ENCODE measurements at places on chromosomes 1 and 21. TPM values are rescaled to one million over a fixed set of nuclear protein-coding genes. Genes with fewer than 3 reads are reported as not detected.

The AMPD1 gene
- polyA plus RNA-seq = not detected

The RCC1 gene
- polyA plus RNA-seq = 20.4 TPM

The U2AF1 gene
- 48.2 TPM for polyA plus RNA-seq

The HTR6 gene
- not detected for polyA plus RNA-seq

The MIXL1 gene
- polyA plus RNA-seq = 0.05 TPM

The BEST4 gene
- polyA plus RNA-seq = 0.30 TPM

DNA sequence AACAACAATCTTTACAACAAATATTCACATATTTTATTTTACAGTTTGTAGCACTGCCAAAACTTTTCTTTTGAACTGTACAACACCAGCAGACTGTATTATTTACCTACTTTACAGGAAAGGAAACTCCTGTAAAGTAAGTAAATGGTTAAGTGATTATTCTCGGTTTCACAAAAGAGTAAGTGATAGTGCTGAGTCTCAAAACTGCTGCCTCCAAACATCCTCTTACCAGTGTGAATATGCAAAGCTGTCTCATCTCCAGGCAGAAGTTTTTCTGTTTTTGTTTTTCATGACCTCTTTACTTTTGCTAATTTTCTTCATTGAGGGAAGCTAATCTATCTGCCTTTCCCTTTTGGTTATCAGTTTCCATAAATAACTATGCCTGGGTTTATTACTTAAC lies 286.7 kb downstream of the SRGAP2C start:
- no peak for DNase-seq

GRCh38 chr1:9058465-9058864 lies 11.0 kb downstream of the SLC2A5 start:
- no peak for DNase-seq

- DNase-seq = no peak
Measured at GRCh38 chr1:10045480-10046355, 13.0 kb downstream of the UBE4B start.

DNA sequence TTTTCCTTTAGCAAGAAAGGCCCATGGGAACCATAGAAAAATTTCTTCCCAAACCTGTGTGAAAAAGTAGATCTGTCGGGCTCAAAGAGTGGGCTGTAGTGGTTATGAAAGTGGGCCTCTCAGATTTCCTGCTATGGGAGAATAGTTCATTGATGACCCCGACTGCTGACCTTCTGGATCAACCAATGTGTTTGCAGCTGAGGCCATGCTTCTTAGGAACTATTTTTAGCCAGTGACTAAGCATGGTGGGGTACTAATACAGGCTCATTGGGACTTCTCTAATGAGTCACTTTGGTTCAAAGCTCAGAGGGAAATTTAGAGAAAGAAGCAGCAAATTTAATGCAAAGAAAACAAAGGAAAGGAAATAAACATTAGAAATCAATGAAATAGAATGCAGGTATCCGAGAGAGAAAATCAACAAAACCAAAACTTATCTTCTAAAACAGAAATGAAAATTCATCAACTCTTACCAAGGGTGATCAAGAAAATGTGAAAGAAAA lies 12.6 kb upstream of the PSMA5 start:
- no peak for DNase-seq

- no peak for DNase-seq
Measured at GRCh38 chr1:40640314-40641076, 25.0 kb downstream of the RIMS3 start.

DNA sequence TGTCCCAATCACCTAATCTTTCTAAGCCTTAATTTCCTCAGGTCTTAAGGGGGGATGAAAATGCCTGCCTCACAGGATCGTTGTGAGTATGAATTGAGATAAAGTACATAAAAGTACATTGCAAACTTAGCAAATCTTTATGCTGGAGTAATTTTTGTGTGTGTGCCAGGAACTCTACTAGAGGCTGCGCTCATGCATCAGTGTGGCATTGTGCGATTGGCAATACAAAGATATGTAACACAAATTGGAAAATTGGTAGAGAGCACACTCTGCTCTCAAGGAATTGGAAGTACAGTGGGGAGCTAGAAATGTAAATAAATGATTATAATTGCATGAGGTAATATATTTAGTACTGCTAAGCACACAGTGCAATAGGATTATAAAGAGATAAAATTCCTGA lies 398.3 kb downstream of the DUSP10 start:
- no peak for DNase-seq

DNA sequence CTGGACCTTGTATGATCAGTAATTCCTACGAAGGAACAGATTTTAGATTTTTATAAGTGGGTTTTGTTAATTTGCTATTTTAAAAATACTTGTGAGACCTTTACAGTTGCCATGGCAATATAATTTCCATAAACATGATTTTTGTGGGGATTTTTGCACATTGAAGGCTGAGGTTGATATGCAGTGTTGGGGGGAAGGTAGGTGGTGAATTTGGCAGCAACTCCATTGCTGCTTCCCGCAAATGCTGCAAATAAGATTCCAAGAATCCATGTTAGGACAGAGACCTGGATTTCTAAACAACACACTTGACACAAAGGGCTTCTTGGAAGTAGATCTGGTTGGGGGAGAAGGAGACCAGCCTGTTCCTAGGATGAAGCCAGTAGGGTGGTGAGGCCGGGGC lies 18.2 kb downstream of the STUM start:
- no peak for DNase-seq

GRCh38 chr1:215156232-215156631 lies 73.7 kb downstream of the KCNK2 start:
- no peak for DNase-seq

DNA sequence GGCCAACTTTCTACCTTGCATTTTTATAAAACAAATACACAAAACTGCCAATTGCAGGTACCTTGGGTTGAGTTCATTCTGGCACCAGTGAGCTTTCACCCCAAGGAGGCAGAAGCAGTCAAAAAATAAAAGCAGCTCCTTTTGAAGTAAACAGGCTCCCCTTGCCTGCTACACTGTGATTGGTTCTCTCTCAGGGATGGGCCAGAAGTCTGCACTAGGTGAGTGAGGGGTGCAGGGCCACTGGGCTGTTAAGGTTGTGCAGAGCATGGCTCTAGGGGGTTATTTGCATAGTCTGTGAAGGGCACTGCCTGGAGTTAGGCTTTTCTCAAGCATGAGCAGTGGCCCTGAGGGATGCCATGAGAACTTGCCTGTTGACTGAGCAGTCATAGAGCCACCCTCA lies 39.1 kb downstream of the AKNAD1 start:
- DNase-seq = no peak

- DNase-seq = no peak
Measured at GRCh38 chr21:22711636-22712035, 1713.4 kb downstream of the NCAM2 start.

DNA sequence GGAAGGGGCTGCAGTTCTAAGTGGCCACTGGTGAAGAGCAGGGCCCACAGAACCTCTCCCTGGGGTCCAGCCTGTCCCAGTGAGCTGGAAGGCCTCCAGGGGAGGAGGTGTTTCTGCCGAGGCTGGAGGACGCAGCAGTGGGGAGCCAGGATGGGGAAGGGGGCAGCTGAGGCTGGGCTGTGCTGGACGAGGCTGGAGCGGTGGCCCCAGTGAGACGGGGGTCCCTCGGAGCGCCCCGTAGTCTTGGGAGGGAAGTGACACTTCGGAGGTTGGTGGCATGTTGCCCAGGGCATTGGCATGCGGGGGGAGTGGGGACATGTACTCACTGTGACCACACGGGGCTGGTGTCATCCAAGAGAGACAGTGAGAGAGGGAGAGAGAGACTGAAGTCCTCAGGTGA lies 33.5 kb downstream of the AJAP1 start:
- no peak for DNase-seq

- DNase-seq = no peak
Measured at GRCh38 chr1:236507022-236507700, 16.6 kb upstream of the LGALS8 start.

GRCh38 chr1:176479971-176480370 lies 17.0 kb downstream of the PAPPA2 start:
- DNase-seq = no peak

GRCh38 chr1:224828691-224829090 lies 100.8 kb upstream of the DNAH14 start:
- DNase-seq = no peak

GRCh38 chr1:63817152-63817667 lies 43.4 kb downstream of the ROR1 start:
- peak; percentile 46 for DNase-seq

DNA sequence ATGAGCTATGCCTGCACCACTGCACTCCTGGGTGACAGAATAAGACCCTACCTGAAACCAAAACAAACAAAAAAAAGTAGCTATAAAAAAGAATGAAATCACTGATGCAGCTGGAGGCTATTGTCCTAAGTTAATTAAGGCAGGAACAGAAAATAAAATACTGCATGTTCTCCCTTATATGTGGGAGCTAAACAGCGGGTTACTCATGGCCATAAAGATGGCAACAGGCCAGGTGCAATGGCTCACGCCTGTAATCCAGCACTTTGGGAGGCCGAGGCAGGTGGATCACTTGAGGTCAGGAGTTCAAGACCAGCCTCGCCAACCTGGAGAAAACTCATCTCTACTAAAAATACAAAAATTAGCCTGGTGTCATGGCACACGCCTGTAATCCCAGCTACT lies 152.7 kb downstream of the PIK3R3 start:
- no peak for DNase-seq

DNA sequence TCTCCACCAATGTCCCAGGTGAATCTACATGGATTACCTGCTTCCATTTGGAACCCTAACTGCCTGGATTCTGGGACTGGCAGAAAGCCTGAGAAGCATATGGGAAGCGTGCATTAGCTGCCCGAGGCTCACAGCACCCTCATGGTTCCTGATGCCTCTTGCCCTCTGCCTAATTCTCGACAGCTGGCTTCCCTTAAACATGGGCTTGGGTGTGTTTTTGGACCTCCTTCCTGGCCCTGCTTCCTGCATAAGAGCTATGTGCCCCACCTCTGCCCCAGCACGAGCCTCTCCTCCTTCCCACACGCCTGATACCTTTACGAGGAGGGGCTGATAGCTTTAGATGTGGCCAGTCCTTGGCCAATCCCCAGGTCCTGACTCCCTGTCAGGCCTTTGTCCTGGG lies 152.4 kb upstream of the HMGB4 start:
- DNase-seq = no peak

DNA sequence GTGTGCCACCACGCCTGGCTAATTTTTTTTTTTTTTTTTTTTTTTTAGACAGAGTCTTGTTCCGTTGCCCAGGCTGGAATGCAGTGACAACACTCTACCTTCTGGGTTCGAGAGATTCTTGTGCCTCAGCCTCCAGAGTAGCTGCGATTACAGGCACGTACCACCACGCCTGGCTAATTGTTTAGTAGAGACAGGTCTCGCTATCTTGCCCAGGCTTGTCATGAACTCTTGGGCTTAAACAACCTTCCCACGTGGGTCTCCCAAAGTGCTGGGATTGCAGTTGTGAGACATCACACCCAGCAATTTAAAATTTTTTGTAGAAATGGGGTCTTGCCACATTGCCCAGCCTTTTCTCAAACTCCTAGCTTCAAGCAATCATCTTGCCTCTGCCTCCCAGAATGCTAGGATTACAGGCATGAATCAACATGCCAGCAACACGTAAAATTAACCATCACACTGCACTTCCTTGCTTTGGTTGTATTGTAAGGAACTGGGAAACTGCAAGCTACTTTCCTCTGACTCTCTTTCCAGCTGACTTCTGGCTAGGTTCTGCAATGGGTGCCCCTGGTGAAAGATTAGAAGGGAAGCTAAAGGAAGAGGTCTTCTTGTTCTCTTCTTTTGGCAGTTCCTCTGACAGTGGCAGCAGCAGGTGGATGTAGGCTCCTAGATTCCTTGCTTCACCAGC lies 13.9 kb upstream of the IL6R start:
- DNase-seq = no peak

- DNase-seq = peak; percentile 60
Measured at GRCh38 chr1:214328770-214329469, 48.0 kb downstream of the SMYD2 start.

- no peak for DNase-seq
Measured at GRCh38 chr1:180928331-180929230, 15.9 kb downstream of the KIAA1614 start.

DNA sequence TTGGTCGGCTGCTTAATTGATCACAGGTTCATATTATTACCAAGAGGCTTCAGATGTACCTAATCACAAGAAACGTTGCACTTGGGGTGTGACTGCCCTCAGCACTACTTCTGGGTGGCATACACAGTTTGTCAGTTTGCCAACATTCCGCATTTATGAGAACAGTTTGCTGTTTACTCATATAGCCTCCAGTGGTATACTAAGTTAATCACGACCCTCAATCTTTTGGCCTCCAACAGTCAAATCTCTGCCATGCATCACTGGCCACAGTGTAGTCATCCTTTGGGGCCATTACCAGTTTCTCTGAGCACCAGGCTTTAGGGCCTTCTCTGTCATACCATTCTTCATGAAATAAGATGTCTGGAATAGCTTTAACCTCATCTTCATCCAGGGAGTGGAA lies 62.8 kb upstream of the BCL9 start:
- no peak for DNase-seq

GRCh38 chr1:115620453-115620852 lies 21.3 kb upstream of the VANGL1 start:
- DNase-seq = no peak

- DNase-seq = no peak
Measured at GRCh38 chr1:18282851-18283600, 175.4 kb downstream of the IGSF21 start.

GRCh38 chr1:173914366-173914871 lies 2.7 kb downstream of the SERPINC1 start:
- DNase-seq = no peak

DNA sequence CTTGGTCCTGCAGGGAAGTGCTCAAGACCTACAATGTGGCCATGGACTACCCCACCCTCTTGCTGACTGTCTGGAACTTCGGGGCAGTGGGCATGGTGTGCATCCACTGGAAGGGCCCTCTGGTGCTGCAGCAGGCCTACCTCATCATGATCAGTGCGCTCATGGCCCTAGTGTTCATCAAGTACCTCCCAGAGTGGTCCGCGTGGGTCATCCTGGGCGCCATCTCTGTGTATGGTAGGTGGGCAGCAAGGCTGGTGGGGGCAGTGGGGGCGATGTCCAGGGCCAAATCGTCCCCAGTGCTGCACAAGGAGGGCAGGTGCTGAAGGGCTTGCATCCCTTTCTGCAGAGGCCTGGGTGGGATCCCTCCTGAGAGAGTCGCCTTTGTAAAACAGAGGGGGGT lies 18.4 kb downstream of the PSEN2 start:
- DNase-seq = no peak

DNA sequence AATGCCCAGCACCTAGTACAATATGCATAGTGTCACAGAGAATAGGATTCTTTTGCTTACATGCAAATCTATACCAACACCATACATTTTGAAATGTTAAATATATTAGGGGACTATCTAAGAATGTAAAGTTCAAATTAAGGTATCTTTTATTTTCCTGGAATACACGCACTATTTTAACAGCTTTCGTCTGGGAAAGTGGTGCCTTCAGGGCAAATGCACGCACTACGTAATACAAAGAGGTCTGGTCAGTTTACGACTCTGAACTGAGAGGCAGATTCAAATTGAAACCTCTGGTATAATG lies 931 bp downstream of the FUBP1 start:
- no peak for DNase-seq

- DNase-seq = no peak
Measured at GRCh38 chr1:73326663-73327062, 871.3 kb downstream of the LRRIQ3 start.

DNA sequence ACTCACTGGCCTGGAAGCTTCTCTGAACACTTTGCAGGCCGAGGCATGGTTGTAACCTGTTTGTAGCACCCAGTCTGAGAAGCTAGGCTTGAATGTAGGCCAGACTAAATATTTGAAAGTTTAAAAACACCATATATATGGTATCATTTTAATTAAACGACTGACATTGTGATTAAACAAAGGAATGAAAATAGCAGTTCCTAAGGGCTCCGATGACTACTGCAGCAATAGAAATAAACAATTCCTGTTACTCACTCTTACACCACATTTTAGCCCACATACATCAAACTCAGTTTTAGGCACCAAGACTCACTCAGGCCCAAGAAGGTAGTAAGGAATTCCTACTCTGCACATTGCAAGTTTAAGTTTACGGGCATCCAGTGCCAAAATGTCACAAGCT lies 281.2 kb downstream of the AKT3 start:
- DNase-seq = no peak

Measured in urinary bladder (tissue), 4 donors.